ENCODE measurements at places on chromosomes 1 and 21.

GRCh38 chr1:25469177-25469576 is 38.5 kb downstream of the MACO1 start:
- DNase-seq = no peak

DNA sequence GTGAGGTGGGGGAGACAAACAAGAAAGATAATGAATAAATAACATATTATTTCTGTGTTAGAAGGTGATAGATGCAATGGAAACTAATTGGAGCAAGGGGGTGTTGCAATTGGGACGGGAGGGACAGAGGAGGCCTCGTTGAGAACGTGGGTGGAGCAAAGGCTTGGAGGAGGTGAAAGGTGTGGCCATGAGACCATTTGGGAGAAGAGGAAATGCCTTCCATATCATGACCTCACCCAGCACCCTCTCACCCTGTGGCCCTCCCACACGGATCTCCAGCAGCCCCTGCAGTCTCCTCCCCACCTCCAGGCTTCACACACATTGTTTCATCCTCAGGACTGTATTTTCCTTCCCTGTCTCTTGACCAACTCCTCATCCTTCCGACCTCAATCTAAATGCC is 85.3 kb upstream of the ARHGAP29 start:
- DNase-seq = no peak

GRCh38 chr1:183569141-183569540 is 21.1 kb downstream of the NCF2 start:
- no peak for DNase-seq

- no peak for DNase-seq
These were observed 78.6 kb upstream of the ACTL8 start for GRCh38 chr1:17676387-17677060.

GRCh38 chr1:1272341-1273208 is 1.1 kb downstream of the UBE2J2 start:
- no peak for DNase-seq

GRCh38 chr1:230504310-230504709 is 78.2 kb upstream of the PGBD5 start:
- DNase-seq = no peak

- DNase-seq = no peak
These were observed 23.9 kb upstream of the SELP start for GRCh38 chr1:169653873-169654272.

DNA sequence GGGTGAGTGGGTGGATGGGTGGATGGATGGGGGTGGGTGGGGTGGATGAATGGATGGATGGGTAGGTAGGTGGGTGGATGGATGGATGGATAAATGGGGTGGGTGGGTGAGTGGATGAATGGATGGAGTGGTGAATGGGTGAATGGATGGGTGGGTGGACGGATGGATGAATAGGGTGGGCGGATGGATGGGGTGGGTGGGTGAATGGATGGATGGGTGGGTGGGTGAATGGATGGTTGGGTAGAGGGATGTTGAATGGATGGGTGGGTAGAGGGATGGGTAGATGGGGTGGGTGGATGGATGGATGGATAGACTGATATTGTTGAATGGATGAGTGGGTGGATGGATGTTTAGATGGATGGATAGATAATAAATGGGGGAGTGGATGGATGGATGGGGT is 26.9 kb upstream of the CCDC27 start:
- no peak for DNase-seq

DNA sequence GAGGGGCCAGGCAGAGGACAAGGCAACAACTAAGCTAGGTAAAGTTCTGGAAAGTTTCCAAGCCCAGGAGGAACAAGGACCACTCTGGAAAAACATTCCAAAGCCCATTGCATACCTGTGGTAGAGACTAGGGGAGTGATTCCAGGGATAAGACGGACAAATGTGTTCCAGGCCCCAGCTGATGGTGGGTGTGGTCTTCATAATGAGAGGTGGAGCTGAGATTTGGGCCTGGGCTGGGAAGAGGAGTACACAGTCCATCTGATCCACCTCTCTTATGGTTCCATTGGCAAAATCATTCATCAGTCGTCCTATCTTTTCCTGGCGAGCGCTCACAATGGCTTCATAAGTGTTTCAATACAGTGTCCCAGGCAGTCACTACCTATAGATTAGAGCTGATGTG is 4.5 kb downstream of the KLHDC7A start:
- DNase-seq = no peak

Data from activated CD4-positive, alpha-beta T cell treated with anti-CD3 and anti-CD28 coated beads, Interleukin-2, amount 50 U/mL, for 1 hour (primary cell).